ENCODE measurements at places on chromosomes 11 and 22.
A peak's percentile ranks its signal among the peaks of the same experiment; 100 is the strongest.

- no peak for DNase-seq
Measured at GRCh38 chr11:101176381-101176780, 46.8 kb upstream of the PGR start.

DNA sequence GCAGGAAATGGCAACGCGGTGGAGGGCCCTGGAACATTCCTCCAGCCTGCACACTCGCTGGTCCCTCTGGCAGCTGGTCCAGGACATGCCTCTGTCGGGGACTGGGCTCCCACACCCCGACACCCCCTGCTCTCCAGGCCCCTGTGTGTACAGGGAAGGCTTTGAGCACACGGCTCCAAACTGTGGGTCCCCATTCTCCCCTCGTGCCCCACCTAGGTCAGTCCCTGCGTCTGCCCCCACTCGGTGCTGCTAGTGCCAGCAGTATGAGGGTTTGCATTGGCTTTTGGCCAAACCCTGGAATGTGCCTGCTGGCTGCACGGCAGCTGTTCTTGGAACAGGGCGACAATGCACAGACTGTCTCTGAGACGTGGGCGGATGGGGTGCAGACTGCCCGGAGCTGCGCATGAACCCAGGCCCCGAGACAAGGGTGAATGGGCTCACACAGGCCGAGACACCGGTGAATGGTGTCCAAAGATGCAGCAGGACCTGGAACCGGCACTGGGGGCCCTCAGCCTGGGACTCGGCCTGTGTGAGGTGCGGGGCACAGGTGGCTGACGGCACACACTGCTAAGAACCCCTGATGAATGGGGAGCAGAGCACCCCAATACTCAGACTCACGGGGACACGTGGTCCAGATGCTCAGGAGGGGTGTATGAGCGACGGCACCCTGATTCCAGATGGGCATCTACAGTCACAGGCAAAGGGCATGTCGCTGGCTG lies 7.5 kb upstream of the SYT8 start:
- peak; percentile 63 for DNase-seq

DNA sequence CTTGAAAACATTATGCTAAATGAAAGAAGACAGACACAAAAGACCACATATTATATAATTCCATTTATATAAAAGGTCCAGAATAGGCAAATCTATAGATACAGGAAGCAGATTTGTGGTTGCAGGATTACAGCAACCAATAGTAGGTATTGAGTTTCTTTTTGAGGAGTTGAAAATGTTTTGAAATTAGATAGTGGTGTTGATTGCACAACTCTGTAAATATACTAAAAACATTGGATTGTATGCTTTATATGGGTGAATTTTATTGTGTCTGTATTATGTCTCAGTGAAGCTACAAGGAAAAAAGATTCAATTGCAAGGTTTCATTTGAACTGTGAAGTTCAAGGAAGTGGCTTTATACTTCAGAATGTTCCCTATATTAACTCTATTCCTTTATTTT lies 3.0 kb upstream of the RRAS2 start:
- no peak for DNase-seq

GRCh38 chr11:96284917-96285316 lies 58.1 kb downstream of the MAML2 start:
- no peak for DNase-seq

- no peak for DNase-seq
Measured at GRCh38 chr22:25564979-25565677, 653 bp downstream of the GRK3 start.

DNA sequence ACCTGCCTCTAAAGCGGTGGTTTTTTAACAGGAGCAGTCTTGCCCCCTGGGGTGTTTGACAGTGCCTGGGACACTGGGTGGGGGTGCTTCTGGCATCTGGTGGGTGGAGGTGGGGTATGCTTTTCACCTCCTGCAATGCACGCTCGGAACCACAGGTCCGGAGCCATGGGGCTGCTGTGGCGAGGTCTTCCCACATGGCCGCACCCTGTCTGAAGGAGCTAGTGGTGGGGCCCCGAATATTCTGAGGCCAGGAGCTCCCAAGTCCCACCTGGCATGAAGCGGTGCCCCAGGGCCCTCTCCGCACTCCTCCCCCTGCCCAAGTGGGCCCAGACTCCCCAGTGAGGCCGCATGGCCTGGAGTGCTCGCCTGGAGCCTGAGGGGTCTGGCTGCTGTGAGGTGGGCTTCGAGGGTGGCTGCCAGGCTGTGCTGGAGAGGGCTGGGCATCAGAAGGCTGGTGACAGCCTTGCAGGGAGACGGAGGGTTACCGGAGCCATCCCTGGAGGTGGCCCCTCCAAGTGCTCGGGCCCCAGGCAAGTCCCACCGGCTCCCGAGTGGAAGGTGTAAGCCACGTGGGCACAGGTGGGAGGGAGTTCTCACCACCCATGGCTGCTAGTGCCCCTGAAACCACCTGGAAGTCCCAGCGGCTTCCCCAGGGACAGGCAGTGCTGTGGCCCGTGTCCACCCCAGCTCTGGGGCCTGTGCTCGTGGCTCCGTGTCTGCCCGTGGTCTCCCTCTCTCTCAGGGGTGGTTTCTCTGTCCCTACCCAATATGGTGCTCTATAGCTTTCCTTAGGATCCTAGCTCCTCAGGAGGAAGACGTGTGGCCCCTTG lies 15.1 kb downstream of the TBX1 start:
- no peak for DNase-seq

DNA sequence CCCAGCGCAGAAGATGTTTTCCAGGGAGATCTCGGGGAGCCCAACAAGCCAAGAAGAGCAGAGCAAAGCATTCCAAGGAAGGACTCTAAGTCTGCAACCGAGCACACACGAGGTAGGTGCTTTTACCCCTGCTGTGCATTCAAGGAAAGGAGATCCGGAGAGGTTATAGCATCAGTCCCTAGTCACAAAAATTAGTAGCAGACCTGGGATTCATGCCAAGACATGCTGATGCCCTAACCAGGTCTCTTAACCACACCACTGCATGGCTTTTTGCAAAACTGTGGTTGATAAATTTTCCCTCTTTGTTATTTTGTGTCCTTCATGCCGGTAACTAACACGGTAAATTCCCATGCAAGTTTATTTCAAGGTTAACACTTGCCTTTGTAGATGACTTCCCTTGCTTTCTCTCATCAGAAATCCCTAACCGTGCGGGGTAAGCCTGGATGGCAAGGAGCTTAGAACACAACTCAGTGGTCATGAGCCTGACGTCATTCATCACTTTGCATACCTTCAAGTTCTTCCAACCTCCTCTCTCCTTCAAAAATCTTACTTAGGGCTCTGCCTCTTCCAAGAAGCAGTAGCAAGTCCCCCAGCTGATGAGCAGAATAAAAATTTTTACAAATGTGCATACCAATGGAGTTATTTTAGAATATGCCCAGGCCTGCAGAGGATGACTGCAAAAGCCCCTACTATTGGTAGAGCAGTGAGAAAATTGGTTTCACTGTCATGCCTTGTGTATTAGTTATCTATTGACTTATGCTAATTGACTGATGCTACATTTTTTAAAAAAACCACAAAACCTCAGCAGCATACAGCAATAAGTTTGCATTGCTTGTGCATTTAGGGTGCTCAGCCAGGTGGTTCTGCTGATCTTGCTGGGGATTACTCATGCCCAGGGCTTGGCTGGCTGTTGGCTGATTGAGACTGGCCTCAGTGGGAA lies 465.1 kb downstream of the MN1 start:
- DNase-seq = no peak

DNA sequence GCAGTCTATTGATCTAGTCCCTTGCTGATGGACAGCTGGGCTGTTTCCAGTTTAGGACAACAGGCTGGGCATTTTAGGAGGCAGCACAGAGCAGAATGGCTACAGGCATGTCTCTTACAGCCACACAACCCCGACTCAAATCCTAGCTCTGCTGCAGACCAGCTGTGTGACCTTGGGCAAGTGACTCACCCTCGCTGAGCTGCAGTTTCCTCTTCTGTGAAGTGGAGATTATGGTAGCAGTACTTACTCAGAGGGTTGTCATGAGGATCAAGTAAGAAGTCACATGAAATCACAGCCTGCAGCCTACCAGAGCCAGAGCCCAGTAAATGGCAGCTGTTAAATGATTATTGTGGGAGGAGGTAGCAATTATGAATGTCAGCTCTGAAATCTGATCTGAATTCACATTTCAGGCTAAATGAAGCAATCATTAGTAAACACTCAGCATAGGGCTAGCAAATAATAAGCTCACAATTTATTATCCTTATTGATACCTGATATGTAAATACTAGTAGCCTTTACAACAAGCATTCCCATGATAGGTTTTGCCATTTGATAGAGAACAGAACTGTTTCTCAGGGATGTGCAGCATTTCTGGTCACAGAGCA lies 58.9 kb downstream of the MYEOV start:
- DNase-seq = peak; percentile 93

GRCh38 chr11:104524254-104524653 lies 360.3 kb upstream of the PDGFD start:
- no peak for DNase-seq

GRCh38 chr22:43147821-43148220 lies 3.5 kb upstream of the TSPO start:
- DNase-seq = no peak

DNA sequence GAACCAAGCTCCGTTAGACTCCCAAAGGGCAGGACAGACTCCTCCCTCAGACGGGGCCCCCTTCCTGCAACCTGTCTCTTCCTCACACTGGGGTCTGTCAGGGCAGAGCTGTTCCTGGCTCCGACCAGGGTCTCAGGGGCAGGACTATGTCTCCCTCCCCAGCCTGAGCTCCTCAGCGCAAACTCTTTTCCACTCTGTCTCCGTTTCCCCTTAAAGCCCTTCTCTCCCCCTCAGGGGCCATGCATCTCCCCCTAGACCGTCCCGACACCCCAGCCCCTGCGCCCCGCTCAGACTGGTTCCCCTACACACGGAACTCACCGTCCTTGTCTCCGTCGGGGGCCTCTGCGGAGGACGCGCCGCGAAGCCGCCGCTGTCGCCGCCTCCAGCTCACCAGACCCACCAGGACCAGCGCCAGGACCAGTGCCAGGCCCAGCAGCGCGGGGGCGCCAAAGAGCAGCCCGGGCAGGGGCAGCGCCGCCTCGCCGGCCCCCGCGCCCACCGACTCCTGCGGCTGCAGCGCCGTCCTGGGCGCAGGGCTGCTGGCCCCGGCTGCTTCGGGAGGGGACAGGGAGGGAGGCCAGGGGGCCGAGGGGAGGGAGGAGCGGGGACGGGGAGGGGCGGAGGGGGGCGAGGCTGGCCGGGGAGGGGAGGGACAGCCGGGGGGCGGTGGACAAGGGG lies 684 bp downstream of the TNFRSF13C start:
- DNase-seq = no peak

DNA sequence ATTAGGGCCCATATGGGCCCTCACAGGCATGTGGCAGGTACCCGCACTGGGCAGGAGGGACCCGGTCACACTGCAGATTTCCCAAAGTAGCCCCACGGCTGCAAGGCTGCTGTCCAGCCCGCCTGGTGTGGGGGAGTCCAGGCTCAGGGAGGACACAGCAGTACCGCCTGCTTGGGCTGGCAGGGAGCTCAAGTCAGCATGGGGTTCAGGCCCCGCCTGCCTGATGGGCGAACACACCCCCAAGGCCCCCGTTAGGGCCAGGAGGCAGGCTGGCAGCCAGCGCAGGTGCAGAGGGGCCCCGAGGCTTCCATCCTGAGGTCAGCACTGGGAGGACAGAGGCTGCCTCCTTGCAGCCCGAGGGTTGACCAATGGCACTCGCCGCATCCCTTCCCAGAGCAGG lies 5.5 kb downstream of the ZDHHC8 start:
- DNase-seq = no peak

DNA sequence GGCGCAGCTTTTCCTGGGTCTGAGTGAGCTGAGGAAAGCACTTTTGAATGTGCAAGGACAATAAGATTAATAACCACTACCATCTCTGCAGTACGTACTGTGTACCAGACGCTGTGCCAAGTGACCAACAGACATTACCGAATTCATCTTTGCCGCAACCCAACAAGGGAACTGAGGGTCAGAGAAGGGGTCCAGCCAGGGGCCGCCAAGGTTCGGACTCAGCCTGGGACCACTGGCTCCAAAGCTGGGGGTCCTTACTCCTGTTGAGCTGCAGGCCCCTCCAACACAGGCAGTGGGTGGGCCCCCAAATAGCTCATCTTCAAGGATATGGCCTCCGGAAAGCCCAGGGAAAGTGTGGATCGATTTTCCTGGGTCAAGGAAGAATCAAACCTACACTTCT lies 55.0 kb upstream of the EMID1 start:
- no peak for DNase-seq

- no peak for DNase-seq
Measured at GRCh38 chr11:44760477-44760872, 33.7 kb downstream of the TSPAN18 start.

DNA sequence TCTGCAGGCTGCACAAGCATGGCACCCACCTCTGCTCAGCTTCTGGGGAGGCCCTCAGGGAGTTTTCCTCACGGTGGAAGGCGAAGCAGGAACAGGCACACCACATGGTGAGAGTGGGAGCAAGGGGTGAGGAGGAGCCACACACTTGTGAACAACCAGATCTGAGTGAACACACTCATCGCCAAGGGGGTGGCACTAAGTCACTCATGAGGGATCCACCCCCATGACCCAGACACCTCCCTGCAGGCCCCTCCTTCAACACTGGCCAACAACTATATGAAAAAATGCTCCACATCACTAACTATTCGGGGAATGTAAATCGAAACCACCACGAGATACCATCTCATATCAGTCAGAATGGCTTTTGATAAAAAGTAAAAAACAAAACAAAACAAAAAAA lies 722 bp upstream of the KRTAP5-2 start:
- DNase-seq = no peak

- DNase-seq = peak; percentile 83
Measured at GRCh38 chr11:35111161-35112055, 27.6 kb upstream of the CD44 start.

DNA sequence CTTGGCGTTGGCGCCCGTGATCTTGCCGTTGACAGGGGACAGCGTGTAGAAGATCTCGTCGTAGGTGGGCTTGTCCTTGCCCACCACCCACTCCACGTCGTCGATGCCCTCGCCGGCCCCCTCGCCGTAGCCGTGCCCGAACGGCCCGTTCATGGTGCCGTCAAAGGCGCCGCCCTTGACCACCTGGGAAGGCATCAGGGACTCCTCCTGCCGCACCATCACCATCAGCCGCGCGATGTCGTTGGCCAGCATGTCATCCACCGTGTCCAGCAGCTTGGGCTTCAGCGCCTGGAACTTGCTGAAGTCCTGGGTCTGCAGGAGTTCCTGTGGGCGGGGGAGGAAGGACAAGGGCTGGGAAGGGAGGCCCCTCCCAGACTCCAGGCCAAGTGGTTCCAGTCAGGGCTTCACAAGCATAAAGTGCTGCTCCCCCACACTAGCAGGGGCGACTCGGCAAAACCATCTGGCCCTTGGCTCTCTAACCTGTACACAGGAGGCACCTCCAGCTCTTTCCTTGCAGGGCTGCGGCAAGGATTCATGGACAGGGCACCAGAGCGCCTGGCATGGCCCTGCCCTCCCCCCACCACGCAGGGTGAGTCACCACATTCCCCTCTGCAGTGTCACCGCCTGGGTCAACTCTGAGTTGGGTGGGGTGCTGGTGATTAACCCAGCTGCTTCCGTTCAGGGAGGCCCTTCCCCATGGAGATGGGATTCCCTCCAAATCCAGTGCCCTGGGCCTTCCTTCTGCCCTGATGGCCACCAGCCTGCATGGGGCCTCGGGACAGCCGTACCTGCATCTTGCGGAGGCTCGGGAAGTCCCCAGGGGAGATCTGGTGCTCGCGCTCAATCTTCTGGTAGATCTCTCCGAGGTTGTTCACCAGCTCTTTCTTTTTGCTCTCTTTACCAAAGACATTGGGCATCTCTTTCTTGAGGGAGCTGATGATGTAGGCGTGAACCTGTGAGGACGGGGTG lies 10.4 kb upstream of the CDC42BPG start:
- DNase-seq = peak; percentile 88

Measured in stromal cell of bone marrow (primary cell).